Muscle of back (tissue), 13 donors: ENCODE measurements at places on chromosomes 5 and 9. TPM values are rescaled to one million over a fixed set of nuclear protein-coding genes. Genes with fewer than 3 reads are reported as not detected.

GRPEL2 gene
- 23.3 TPM for polyA plus RNA-seq

DNA sequence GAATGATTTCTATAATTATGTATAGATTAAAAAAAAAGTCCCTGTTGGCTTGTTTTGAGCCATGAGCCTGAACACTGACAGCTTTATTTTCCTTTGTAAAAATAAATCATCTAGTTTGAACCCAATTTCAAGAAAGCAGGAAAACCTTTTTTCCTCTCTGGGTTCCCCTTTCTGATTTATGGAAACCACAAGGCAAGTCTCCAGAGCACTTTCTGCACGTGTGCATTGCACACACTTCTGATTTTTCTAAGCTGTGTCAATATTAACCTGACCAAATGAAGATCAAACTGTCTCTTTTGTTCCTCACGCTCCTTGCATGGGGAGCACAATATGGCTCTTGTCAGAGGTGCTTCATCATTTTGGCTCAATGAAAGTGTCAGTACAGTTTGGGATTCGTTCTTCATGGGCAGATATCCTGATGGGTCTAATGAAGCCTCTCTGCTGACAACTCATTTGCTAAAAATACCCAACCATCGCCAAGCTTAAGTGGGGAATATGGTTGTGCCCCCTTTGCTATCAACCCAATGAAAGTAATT, 39.2 kb upstream of the PCA3 start:
- no peak for DNase-seq

GRCh38 chr9:60545346-60545877, 368.8 kb upstream of the SPATA31A5 start:
- no peak for DNase-seq

GRCh38 chr9:97593960-97594359, 39.2 kb downstream of the TSTD2 start:
- DNase-seq: no peak

- no peak for DNase-seq
These were observed 45.4 kb downstream of the MFAP3 start for GRCh38 chr5:154084062-154084639.

- DNase-seq: peak; percentile 18
These were observed 1.7 kb downstream of the MYMK start for GRCh38 chr9:133523106-133523505.
